Left lung (tissue), 14 donors: ENCODE measurements at places on chromosomes 5 and 9.

DNA sequence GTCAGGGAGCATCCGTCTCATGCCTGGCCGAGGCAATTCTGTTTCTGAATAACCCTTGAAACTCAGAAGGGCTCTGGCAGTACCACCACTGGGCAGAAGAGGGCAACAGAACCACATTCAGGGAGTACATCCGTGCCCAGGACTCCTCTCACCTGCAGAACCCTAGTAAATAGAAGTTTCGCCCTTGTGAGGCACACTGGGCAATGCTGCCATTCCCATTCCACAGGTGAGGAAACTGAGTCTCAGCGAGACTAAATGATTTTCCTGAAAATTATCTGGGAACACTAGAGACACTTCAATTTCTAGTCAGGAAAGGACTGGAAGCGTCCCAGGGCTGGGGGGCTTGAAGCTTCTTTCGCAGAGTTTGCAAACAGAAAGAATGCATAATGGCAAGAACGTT, 74.7 kb downstream of the FGF1 start:
- DNase-seq, result no peak

- DNase-seq, result peak; percentile 39
Measured at GRCh38 chr5:99104538-99105132, 175.8 kb upstream of the CHD1 start.

- peak; percentile 70 for DNase-seq
Measured at GRCh38 chr5:180600554-180601041, 9.3 kb upstream of the SCGB3A1 start.

GRCh38 chr9:133453651-133454050, 6.1 kb upstream of the CACFD1 start:
- no peak for DNase-seq

DNA sequence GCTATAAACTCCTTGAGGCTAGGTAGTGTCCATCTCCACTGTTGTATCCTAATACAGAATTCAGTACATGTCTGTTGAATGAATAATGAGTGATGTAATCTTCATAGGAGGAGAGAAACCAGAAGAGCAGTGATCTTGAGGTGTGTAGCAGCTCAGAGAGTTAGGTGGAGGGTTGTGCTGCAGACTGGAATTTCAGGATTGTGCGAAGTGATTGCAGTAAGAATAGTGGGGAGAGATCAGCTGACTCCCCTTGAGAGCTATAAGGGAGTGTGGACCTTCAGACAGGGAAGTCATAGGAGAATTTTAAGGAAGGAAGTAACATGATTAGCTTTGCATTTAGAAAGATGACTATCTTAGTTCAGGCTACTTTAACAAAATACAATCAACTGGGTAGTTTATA, 4.4 kb downstream of the SNX24 start:
- DNase-seq, result no peak

- no peak for DNase-seq
Measured at GRCh38 chr5:181163487-181164075, 16.2 kb downstream of the OR2V2 start.

DNA sequence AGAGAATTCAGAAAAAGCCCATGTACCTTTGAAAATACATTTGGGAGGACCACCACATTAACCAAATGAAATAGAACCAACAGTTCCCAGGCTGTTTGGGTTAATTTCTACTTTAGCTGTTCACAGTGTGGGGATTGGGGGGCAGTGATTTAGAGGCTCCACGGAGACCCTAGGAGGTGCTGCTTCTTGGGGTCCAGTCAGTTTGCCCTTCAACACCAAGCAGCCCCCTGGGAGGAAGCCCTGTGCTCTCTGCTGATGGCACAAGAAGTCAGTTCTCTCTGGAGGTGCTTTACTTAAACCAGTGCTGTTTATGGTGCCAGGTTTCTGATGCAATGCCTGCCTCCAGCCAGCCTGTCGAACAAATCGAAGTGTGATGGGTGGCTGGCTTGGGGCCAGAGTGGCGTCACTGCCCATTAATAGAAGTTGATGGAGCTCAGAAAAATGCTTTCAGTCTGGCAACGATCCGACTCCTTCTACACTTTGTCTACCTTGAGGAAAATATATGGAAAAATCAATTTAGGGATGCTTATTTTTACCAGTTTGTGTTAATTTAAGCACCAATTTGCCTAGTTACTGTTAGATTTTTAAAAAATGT, 134.0 kb downstream of the SNX18 start:
- no peak for DNase-seq

- no peak for DNase-seq
Measured at GRCh38 chr5:3375586-3376311, 219.9 kb upstream of the IRX1 start.

DNA sequence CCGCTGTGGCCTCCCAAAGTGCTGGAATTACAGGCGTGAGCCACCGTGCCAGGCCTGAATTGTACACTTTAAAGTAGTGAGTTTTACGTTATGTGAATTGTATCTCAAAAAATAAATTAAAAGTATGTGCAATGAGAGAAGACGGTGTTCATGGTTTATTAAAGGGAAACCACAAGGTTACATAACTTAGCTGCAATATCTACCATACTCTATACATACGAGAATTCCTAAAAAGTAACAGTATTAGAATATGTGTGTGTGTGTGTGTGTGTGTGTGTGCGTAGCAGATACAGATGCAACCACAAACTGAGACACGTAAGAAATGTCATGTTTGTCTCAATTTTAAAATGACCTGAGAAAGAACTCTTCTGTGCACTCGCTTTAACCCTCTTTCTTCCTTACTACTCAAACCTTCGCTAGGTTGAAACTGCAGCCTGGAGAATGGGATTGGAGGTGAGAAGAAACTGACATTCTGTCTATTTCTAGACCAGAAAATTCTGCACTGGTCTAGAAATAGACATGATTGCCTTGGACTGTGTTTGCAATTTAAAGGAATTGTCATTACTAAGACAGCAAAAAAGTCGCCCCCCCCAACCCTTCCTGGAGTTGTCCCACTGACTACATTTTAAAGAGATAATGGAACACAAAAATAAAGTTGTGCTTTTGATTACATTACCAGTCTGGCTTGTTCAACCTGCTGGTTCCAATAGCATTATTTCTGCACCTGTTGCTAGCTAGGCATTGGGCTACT, 167.0 kb downstream of the RGS3 start:
- no peak for DNase-seq

DNA sequence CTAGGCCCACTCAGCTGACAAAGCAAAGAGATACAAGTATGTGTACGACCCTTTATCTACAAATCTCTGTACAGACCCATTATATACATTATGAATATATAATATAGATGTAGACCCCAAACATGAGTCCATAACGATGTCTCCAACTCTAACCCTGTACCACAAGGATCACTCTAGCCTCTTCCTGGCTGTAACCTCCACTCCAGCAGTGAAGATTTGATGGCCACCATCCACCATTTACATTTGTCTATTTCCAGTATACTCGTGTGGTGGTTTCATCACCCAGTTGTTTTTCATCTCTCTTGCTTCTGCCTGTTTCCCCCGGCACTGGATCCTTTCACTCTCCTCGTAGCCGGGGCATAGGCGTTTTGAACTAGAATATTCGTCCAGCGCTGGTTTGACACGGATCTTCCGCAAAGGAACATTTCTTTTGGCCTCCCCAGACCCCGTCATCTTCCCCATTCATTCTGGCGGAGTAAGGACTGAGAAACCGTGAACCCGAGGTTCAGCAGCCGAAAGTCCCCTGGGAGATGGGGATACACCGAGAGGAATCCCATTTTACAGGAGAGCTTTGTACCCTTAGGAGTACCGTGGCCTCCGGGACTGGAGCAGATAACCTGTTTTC, 828 bp upstream of the TRIO start:
- DNase-seq, result no peak

- no peak for DNase-seq
Measured at GRCh38 chr9:121452085-121452484, 47.6 kb downstream of the GGTA1 start.

DNA sequence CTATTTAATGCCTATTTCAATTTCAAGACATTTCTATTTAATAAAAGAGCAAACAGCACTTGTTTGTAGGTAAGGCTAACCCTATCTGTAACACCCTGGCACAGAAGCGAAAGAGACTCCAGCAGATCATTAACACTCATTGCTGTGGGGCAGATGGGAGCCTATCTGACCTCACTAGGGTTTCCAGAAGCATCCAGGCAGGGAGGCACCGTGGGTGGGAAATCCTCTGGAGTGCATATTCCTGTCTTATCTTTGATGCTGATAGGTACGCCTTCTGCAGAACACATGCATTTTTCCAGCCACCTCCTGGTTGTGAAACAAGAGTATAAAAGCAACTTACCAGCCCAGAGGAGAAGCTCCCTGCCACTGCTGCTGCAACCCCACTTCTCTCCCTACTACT, 233.7 kb downstream of the GLIS3 start:
- no peak for DNase-seq

DNA sequence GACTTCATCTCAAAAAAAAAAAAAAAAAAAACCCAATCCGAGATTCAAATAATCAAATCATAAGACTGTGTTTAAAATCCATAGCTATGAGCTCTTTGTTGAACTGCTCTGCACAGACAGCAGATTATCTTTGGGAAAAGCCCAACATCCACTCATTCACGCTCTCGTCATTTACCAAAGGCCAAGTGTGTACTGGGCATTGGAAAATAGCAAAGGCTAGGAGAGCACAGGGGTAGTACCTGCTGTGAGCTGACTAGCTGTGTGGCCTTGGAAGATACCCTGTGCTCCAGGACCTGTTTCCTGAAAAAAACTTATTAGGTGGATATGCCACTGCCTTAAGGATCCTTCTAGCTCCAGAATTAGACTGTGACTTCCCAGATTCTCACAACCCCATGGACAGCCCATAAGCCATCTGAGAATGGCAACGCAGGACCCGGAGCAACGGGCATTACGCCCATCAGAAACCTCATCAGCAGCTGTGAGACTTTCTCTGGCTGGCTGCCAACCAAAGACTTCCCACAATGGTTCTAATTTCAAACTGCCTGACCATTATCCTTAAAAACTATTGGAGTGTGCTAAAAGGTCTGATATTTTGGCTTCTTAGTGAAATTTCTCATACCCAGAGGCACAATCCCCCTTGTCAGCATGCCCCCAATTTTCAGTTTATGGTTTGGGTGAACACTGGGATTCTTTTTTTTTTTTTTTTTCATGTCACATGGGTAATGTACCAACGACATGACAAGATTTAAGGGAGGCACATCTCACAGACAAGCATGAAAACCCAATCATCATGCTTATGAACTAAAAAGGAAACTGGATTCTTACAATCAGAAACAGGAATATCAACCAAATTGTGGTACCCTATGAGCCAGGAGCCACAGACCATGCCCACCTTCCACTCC, 16.8 kb downstream of the SERINC5 start:
- peak; percentile 61 for DNase-seq
